ENCODE measurements at places on chromosomes 2 and 18. TPM values are rescaled to one million over a fixed set of nuclear protein-coding genes. Genes with fewer than 3 reads are reported as not detected.

Gene C2orf72
- polyA plus RNA-seq, result 0.17 TPM

GRCh38 chr18:11516751-11517503, 92.5 kb upstream of the SLC35G4 start:
- DNase-seq, result no peak

GRCh38 chr2:127704641-127705390, 3.5 kb downstream of the SFT2D3 start:
- no peak for DNase-seq

DNA sequence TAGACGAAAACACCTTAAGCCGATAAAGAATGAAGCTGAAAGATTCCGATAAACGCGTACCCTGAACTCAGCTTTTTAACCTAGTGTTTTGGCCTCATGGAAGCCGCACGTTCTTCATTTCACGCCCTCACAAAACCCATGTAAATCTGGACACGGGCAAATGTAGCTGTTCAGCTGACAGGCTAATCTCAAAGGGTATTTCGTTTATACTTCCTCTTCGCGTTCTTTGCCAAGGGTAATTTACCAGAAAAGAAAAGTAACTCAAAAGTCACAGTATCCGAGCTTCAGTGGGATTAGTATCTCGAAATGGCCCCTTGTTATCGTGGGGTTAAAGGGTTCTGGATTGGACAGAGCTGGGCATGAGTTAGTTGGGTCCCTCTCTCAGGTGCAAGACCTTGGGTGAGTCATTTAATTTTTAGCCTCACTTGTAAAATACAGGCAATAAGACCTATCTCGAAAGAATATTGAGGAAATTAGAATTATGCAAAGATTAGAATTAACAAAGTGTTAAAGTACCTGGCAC, 22.0 kb upstream of the STPG4 start:
- DNase-seq, result no peak

DNA sequence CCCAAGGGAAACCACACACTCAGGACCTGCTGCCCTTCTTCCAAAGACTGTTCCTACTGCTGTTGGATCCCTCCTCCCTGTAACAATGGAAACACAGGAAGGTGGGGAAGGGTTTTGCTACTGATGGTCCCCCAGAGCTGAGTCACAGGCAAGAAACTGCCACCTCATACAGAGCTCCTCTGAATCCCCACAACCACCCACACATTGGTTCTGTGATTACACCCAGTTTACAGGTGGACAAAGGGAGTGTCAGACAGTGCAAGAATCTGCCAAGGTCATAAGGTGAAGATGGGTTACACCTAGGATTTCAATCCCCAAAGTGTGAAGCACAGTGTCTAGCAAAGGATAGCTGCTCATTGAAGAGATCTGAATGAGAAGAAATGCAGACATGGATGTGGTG, 141.7 kb upstream of the LMAN1 start:
- DNase-seq, result no peak
